Left renal pelvis (tissue), 4 donors: ENCODE measurements at places on chromosomes 12 and 14.

DNA sequence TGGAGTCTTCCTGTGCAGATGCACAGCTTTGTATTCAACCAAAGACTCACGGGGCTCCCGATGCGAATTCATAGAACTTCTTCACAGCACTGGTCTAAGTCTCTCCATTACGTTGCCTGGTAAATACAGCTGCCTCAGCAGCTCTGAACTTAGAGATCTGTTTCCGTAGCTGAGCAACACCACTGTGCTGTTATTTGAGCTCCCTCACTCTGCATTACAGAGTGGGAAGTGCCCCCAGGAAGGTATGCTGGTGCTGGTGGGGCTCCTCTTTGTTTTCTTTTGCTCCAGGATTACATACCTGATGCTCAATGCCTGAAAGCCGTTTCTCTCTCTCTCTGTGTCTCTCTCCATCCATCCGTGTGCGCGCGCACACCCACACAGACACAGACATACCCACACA is 227.5 kb upstream of the RMST start:
- peak; percentile 5 for DNase-seq

GRCh38 chr12:98399532-98399931 is 115.9 kb upstream of the TMPO start:
- DNase-seq: no peak

- no peak for DNase-seq
Observed at GRCh38 chr14:71890541-71890940, 41.7 kb upstream of the RGS6 start.

GRCh38 chr12:83665634-83666218 is 979.0 kb downstream of the TMTC2 start:
- no peak for DNase-seq

- no peak for DNase-seq
Observed at GRCh38 chr12:39617887-39618286, 1.7 kb downstream of the ABCD2 start.

DNA sequence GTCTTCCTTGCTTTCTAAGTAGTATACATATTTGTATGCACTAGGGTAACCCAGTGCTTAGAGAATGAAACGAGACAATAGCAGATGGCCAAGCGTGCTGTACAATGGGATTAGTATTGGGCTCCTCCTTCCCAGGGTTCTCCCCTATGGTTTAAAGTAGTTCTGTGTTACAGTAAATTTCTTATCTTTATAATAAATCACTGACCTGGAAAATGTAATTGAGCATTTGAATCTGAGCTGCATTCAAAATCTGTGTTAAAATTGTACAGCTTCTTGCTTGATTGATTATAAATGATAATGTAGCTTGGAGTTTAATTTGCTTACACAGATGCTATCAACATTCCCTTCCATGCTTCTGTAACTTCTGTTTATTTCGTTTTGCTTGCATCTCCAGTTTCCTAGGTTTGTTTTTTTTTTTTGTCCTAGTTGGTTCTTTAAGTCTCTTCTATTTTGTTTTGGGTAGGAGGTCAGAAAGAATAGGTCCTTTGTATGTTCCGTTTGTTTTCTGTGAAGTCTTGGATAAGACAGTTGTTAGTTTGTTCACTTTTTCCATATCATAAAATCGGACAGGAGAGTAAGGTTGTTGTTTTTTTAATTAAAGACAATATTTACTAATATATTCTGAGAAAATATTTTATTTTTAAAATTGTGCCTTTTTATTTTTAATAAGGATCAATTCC is 171.2 kb downstream of the ERC1 start:
- DNase-seq: no peak

DNA sequence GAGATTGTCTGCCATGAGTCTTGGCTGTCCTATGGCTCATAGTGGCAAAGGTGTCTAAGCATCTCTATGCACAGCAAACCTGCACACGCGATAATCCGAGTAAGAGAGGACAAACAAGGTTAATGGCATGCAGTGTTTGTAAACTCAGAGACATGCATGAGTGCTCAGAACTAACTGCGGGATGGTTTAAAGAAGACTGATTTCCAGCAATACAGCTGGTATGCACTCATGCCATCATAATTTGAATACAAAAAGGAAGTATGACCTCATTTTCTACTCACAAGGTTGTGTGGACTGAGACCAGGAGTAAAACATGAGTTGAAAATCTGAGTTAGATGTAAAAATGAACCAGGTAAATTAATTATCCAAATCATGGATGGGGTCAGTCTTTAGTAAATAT is 16.6 kb upstream of the TCP11L2 start:
- no peak for DNase-seq

- no peak for DNase-seq
Observed at GRCh38 chr14:39184628-39185255, 9.7 kb downstream of the PNN start.
